ENCODE measurements at places on chromosomes 1 and 21.

DNA sequence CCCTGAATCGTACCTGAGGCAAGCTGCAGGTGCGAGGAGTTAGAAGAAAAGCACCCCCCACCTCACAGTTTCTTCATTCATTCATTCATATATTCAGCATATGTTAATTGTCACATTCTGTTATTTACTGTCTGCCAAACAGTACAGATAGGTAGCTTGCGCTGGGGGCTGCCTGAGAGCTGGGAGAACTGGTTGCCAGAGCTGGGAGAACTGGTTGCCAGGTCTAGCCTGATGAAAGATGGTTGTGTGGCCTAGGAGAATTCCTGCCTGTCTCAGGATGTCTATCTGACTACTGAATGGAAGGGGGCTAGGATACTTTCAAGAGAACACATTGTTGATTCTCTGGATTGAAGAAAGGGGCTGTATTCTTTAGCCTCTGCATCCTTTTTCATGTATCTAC, 225.9 kb upstream of the POU3F1 start:
- no peak for DNase-seq

- DNase-seq: no peak
These were observed 54.4 kb downstream of the PRSS38 start for GRCh38 chr1:227869851-227870305.

GRCh38 chr1:53220962-53221286, 490 bp upstream of the CZIB start:
- no peak for DNase-seq

- DNase-seq: no peak
These were observed 286.7 kb downstream of the HLX start for GRCh38 chr1:221165839-221166500.

DNA sequence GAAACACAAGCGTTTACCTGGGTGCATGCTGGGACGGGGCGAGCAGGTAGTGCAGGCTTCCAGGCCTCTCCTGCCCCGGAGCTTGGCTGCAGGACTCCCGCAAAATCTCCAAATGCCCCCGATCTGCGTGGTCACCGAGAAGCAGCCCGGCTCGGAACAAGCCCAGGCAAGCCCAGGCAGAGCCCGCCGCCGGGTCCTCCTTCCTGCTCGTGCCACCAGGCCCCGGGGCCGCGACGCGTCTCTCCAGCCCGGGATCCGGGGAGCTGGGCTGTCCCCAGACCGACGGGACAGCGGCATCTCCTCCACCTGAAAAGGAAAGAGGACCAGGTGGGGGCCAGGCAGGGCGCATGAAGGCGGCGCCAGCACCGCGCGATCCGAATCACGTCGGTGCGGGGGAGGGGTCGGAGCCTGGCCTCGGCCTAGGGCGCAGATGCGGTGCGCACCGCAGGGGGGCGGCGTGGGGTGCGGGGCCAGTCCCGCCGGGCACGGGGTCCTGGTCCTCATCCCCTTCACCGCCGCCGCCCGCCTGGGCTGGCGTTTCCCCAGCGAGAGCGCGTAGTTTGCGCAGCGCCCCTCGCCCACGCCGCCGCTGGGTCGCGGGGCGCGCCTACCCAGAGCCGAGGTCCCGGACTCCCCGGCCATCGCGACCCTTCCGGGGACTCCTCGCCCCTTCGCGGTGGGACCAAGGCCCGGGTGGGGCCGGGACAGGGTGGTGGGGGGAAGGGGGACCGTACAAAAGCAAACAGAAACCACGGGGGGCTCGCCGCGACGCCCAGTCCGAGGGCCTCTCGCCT, 52.4 kb upstream of the H6PD start:
- peak; percentile 27 for DNase-seq

DNA sequence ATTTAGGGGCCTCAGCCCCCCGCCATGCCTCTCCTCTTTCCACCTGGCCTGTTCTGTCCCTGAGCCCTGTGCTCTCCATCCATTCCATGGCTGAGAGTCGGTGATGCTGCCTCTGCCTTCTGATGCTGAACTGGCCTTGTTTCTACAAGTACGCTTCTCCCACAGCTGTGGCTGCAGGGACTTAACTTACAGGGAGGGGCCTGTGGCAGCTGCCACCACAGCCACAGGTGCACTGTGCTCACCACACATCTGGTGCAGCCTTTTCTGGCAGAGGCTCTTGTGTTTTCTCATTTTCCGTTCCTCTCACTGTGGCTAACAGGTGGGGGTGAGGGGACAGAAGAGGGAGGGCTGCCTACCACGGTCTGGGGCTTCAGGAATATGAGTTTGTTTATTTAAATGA, 4.2 kb downstream of the FMO1 start:
- DNase-seq: no peak

GRCh38 chr1:183711741-183712361, 58.7 kb upstream of the APOBEC4 start:
- DNase-seq: no peak
